ENCODE measurements at places on chromosomes 4 and X.

GRCh38 chrX:150201841-150202240 is 161.3 kb upstream of the MAMLD1 start:
- no peak for DNase-seq

GRCh38 chr4:184860018-184860779 is 34.4 kb upstream of the ACSL1 start:
- DNase-seq: no peak

GRCh38 chr4:39044956-39045826 is 13.0 kb upstream of the TMEM156 start:
- DNase-seq: no peak

DNA sequence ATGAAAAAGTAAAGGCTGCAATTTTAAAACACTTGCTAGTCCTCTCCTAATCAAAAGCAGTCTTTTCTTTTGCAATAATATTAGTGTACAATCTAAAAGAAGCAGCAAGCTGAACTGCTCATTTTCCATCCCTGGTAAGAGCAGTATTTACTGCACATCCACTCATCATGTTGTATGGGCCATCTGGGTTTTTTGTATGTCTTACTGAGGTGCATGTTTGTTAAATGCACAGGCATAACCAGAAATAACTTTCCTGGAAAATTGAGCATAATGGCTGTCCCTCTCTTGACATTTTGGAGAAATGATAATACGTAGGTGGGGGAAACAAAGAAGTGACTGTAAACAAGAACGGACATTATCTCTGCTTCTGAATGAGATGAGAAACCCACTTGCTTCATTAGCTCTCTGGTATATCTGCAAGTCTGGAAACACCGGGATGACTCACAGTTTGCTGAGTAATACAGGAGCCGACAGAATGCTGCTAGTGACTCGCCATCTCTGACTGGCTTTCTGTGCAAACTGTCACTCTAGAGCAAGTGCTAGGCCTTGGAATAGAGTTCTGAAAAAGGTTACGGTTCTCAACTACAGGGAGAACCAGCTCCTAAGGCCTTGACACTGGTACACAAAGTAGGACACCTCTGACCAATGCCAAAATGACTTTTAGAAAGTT is 85.7 kb upstream of the MTM1 start:
- DNase-seq: no peak

- no peak for DNase-seq
These were observed 17.6 kb upstream of the NAT8L start for GRCh38 chr4:2041239-2042130.

- DNase-seq: no peak
These were observed 134.0 kb downstream of the HTR2C start for GRCh38 chrX:114717921-114718320.

- peak; percentile 47 for DNase-seq
These were observed at the start of gene FAM13A for GRCh38 chr4:89056953-89057398. Gene FAM13A, minus strand, starts transcription at chr4:89057185. Its CDS starts 221 bp downstream, at chr4:89056964.
